ENCODE measurements at places on chromosomes 11 and 22.

GRCh38 chr11:93653080-93653479 is 8.4 kb upstream of the CEP295 start:
- DNase-seq = no peak

GRCh38 chr22:42313804-42314581 is 43.5 kb upstream of the TCF20 start:
- no peak for DNase-seq

DNA sequence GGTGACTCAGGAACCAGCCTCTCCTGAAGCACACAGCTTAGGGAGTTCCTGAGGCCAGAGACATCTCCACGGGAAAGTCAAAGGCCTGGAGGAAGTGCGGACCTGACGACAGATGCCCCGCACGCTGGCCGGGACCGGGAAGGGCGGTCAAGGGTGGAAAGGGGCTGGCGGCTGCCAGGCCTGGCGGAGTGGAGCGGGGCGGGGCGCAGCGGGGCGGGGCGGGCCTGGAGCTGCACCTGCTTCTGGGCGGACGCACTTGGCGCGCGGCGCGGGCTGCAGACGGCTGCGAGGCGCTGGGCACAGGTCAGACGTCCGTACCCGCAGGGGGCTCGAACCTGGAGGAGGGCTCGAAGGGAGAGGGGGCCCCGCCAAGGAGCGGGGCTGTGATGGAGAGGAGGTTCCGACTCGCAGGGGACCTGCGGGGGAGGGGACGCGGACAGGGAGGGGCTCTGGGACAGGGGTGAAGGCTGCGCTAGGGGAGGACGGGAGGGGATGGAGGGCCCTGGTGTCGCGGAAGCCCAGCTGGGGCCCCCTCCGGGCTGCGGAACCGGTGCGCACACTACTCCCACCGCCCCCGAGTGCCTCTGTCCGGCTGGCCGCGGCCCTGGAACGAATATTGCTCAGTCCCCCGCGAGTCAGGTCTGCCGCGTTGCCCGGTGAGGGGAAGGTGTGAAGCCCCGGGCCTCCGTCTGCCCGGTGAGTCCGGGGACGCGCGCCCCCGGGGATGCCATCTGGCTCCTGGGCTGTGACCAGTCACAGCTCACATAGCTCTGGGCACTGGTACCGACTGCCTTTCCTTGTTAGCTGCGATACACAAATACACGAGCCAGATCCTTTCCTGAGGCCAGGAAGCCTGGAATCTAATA is at the start of gene TMEM45B:
TSS of gene TMEM45B (plus strand) at position 253 of the 866 bp plus-strand sequence. CDS start 36,635 bp downstream, outside the sequence.
- DNase-seq = no peak

DNA sequence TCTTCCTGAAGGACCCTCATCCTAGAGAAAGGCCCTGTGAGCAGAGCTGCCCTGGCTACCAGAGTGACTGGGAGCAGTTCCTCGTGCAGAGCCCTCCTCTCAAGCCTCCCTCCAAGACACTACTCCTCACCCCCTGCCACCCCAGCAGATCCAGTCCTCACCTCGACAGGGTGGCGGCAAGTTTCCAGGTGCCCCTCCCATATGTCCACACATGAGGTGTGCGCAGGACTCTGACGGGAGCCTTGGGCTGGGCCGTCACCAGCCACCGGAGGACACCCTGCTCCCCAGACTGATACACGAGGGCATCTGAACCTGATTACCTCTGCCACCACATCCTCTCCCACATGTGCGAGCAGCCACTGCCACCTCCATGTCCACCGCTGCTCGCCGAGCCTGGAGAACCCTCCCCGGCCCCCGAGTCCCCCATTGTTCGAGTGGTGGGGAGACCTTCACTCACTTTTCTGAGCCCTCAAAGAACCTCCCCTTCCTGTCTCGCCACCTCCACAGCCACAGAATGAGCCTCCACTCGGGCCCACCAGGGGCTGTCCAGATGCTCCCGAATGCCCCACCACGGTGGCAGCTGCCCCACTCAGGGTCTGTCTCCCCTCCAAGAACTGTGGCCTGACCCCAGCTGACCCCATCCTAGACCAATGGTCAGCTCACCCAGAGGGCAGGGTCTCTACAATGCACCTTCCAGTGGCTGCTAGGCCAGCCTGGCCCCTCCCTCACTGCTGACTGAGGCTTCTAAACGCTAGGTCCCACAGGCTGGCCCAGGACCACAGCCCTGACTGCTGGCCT is 62.5 kb downstream of the DGCR2 start:
- DNase-seq = no peak

- no peak for DNase-seq
These were observed 8.4 kb upstream of the HDHD5 start for GRCh38 chr22:17167486-17167885.

DNA sequence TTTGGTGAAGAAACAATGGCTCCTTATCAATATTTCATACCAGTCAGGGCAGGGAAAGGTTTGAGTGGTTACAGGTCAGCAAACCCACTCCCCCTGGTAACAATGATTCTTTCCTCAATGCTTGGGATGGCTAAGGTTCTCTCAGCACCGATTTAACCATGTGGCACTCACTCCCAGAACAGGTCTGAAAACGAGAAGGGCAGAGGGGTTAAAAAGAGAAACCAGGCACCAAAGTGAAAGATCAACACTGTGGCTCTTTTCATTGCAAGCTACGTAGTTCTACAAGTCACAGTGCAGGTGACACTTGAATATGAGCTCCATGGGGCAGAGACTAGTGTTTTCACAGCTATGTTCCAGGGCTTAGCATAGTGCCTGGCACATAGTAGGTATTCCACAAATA is 132.4 kb downstream of the PLEKHA7 start:
- DNase-seq = no peak

GRCh38 chr11:73914284-73914683 is 36.5 kb upstream of the DNAJB13 start:
- no peak for DNase-seq

GRCh38 chr11:37858398-37858797 is 1260.4 kb upstream of the RAG2 start:
- no peak for DNase-seq

GRCh38 chr22:37018086-37018814 is 997 bp downstream of the TST start:
- DNase-seq = no peak

- no peak for DNase-seq
These were observed 144.6 kb downstream of the KIF18A start for GRCh38 chr11:27963370-27963769.

- no peak for DNase-seq
These were observed 725 bp downstream of the CASTOR1 start for GRCh38 chr22:30288419-30289140.
